ENCODE measurements at places on chromosomes 12 and 14.

DNA sequence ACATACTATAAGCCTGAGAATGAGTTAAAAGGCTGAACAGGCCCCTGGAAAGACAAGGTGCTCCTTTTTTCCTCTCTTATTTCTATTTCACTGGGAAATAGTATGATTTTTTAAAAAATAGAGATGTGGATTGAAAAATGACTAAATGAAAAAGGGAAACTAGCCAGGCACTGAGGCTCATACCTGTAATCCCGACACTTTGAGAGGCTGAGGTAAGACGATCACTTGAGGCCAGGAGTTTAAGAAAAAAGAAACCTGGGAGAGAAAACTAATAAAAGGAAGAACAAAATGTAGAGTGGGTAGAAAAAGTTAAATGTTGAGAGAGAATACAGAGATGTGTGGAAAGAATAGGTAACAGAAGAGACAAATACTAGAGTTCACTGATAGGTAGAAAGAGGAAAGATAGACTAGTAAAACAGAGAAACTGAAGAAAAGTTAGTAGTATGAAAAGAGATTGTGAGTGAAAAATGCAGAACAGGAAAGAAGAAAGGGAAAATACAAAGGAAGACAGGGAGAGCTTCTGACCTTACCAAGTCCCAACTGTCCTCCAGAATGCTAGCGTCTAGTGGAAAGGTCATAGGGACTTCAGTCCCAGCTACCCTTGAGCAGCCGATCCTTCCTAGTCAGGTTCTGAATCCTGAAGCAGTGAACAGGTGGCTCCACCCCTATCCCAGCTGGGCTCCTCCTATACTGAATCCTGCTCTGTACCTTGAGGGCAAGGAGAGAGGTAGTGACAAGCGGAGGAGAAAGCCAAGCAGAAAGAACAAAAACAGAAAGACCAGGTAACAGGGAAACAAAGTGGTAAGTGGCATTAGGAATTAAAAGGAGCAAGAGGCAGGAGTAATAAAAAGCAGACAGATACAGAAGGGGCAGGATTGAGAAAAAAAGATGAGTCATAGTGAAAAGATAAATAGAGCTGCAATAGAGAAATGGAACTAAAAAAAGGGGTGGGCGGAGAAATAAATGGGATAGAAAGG is 7.3 kb downstream of the TMEM116 start:
- DNase-seq: no peak

GRCh38 chr12:121096199-121096798 is 36.4 kb upstream of the P2RX7 start:
- DNase-seq: no peak

- DNase-seq: no peak
Observed at GRCh38 chr12:113405694-113406093, 2.0 kb upstream of the SDS start.

DNA sequence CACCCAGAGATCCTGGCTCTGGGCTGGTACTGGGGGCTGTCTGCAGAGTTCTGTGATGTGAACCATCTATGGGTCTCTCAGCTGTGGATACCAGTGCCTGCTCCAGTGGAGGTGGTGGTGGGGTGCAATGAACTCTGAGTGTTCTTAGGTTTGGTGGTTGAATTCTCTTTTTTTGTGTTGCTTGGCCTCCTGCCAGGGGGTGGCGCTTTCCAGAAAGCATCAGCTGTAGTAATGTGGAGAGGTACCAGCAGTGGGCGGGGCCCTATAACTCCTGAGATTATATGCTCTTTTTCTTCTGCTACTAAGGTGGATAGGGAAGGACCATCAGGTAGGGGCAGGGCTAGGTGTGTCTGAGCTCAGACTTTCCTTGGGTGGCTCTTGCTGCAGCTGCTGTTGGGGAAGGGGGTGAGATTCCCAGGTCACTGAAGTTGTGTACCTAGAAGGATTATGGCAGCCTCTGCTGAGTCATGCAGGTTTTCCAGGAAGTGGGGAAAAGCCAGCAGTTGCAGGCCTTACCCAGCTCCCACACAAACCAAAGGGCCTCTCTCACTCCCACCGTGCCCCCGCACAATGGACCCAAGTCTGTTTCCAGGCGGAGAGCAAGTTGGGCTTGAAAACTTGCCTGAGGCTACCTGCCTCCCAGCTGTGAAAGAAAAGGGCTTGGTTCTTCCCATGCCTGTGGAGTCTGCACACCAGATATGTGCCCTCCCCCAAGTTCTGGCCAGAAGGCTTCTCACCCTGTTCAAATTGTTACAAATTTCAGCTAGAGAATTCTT is 18.6 kb downstream of the CCER1 start:
- no peak for DNase-seq

GRCh38 chr14:40398981-40399380 is 966.7 kb upstream of the FBXO33 start:
- DNase-seq: no peak
